ENCODE measurements at places on chromosomes 16 and 17. TPM values are rescaled to one million over a fixed set of nuclear protein-coding genes. Genes with fewer than 3 reads are reported as not detected.

DNA sequence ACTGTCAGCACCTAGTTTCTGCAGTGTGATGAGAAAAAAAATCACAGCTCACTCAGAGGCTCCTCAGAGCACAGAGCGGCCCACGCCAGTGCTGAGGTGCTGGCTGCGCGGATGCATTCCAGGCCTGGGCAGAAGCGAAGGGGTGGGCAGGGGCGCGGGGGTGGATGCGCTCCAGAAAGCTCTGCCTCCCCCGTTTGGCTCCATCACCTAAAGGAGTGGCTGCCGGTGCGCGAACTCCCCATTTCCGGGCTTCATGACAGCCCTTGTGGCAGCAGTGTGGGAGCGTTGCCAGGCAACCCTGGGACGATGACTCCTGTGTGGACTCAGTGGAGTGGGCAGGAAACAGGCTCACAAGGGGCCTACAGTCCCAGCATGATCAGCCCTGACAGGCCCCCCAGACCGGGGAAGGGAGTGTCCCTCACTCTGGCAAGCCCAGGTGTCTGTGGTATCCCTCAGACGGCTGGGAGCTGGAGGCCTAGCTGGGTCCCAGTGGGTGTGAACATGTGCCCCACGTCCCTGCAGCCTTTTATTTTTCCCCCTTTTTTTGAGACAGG lies 32.8 kb upstream of the NUDT16L1 start:
- no peaks in the 10 kb centered on the region for H3K27me3 ChIP-seq
- H3K27ac ChIP-seq = peak overlapping the region; percentile 95
- H3K4me1 ChIP-seq = peaks cover 65% of the 10 kb centered on the region
- DNase-seq = peak; percentile 57
- H3K4me3 ChIP-seq = peak overlapping the region; percentile 62

DNA sequence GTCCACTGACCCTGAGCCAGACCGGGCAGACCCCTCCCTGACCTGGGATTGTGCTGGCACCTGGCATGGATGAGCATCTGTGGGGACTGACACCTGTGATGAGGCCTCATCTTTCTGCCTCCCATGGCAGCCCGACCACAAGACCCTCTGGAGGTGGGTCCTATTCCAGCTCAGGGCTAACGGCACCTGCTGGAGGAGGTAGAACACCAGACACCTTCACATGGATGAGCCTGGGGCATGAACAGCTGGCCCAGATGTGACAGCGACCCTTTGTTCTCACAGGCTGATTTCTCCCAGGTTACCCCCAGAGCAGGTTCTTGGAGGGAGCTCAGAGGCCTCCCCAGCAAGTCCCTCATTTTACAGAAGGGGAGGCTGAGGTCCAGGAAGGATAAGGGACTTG lies 46.4 kb upstream of the PIK3R6 start:
- H3K4me3 ChIP-seq = no peak overlapping the region
- no peak overlapping the region for H3K27ac ChIP-seq
- peaks cover 51% of the 10 kb centered on the region for H3K4me1 ChIP-seq
- DNase-seq = no peak
- peaks cover 19% of the 10 kb centered on the region for H3K36me3 ChIP-seq

Gene OTOP3
- not detected for total RNA-seq

Gene WWOX
- 18.2 TPM for total RNA-seq

DNA sequence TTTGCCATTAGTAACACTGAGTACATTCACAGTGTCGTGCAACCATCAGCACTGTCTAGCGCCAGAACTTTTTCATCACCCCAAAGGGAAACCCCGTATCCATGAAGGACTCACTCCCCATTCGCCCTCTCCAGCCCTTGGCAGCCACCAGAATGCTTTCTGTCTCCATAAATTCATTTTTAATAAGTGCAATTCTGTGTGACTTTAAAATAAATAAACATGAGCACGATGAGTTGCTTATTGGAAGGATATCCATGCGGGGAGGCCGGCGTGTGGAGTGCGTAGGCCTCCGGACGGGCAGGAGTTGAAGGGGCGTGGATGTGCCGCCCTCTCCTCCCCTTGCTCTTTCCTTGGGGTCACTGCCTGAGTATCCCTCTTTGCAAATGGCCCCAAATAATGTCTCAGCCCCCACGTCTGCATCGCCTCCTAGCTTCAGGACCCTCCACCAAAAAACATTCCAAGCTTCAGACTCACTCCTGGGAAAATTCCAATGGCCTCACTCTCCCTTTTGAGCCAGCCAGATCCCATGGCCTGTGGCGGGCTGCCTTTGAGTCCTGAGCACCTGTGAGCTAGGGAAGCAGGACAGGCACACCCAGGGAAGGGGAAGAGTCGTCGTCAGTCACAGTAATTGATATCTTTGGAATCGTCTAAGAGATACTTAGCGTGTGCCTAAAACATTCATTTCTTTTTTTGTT lies 306.3 kb downstream of the SEC14L1 start:
- peak overlapping the region; percentile 78 for H3K4me3 ChIP-seq
- peak overlapping the region; percentile 99 for H3K27ac ChIP-seq
- no peaks in the 10 kb centered on the region for H3K27me3 ChIP-seq
- peaks cover 3% of the 10 kb centered on the region for H3K36me3 ChIP-seq
- no peak for DNase-seq

DNA sequence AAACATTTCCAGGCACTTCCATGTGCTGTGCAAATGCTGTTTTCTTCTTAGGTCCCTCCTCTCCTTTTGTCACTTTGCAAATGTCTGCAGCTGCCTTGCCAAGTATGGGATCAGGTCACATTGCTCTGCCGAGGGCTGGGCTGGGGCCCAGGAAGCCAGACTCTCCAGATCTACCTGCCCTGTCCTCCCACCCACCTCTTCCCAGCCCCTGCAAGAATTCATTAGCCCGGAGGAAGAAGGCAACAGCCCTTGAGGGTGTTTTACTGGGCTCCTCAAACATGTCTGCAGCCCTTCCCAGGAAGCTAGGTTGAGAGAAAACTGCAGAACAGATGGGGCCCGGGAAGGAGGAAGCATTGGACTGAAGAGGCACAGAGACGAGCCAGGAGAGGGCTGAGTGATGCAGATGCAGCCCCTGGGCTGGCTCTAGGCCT lies 47.1 kb downstream of the WSB1 start:
- H3K36me3 ChIP-seq = no peaks in the 10 kb centered on the region
- peaks cover 19% of the 10 kb centered on the region for H3K27me3 ChIP-seq
- H3K4me3 ChIP-seq = no peak overlapping the region
- H3K4me1 ChIP-seq = peaks cover 49% of the 10 kb centered on the region
- DNase-seq = no peak

All from naive thymus-derived CD8-positive, alpha-beta T cell (primary cell).